T-helper 17 cell (primary cell): ENCODE measurements at places on chromosomes 1 and 21.

- H3K27me3 ChIP-seq: peaks cover 12% of the 10 kb centered on the region
- H3K27ac ChIP-seq: no peak overlapping the region
- H3K4me1 ChIP-seq: no peaks in the 10 kb centered on the region
- H3K4me3 ChIP-seq: no peak overlapping the region
- no peaks in the 10 kb centered on the region for H3K36me3 ChIP-seq
Observed at GRCh38 chr1:192395895-192396294, 79.1 kb downstream of the RGS21 start.

DNA sequence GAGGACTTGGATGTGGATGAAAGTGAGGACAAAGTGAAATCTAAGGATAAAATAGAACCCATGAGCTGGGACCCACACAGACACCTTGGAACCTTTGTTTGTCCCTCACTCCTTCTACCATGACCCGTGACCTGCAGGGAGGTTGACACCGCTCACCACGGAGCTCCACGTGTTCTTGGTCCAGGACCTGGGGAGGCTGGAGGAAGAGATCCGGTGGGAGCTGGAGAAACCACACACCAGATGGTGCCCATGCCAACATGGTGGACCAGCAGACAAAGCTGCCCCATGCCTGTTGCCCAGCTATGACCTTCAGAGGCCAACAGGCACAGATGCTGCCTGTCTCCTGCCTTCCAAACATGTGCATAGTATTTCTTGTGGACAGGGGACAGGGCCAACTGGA lies 721.9 kb downstream of the PTPRU start:
- peaks cover 2% of the 10 kb centered on the region for H3K4me1 ChIP-seq
- peaks cover 52% of the 10 kb centered on the region for H3K27me3 ChIP-seq
- H3K27ac ChIP-seq: no peak overlapping the region
- H3K36me3 ChIP-seq: no peaks in the 10 kb centered on the region

GRCh38 chr1:164805399-164805798 lies 246.4 kb downstream of the PBX1 start:
- H3K36me3 ChIP-seq: no peaks in the 10 kb centered on the region
- no peaks in the 10 kb centered on the region for H3K27me3 ChIP-seq
- no peak for DNase-seq
- H3K4me3 ChIP-seq: no peak overlapping the region
- H3K27ac ChIP-seq: no peak overlapping the region

DNA sequence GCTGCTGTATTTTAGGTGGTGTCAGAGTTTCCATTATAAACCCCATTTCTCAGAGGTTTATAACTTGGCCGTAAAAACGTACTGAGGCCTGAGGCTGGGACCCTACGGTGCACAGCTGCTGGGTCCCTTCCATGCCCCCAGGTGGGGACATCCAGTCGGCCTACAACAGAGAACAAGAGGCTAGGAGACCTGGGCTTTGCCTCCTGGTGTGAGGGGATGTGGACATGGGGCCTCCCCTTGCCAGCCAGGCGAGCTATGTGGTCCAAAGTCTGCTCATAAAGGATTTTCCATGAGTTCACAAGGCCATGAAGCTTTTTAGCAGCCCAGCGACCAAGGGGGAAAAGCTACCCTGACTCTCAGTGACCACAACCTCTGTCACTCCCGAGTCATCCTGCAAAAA lies 261.5 kb upstream of the VAMP3 start:
- no peak overlapping the region for H3K27ac ChIP-seq
- H3K4me3 ChIP-seq: no peak overlapping the region
- no peak for DNase-seq
- no peaks in the 10 kb centered on the region for H3K36me3 ChIP-seq
- H3K27me3 ChIP-seq: peaks cover 30% of the 10 kb centered on the region
- no peaks in the 10 kb centered on the region for H3K4me1 ChIP-seq

DNA sequence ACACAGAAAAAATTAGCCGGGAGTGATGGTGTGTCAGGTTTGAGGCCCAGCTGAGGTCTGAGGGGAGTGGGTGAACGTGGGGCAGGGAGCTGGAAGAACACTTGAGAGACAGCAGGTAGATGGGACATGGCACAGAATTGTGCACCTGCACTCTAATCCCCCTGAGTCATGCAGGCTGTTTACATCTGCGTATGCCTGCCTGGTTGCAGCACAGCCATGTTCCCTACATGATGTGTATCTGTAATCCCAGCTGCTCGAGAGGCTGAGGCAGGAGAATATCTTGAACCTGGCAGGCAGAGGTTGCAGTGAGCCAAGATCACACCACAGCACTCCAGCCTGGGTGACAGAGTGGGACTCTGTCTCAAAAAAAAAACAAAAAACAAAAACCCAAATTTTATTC lies 44.8 kb downstream of the ATP5PO start:
- H3K4me3 ChIP-seq: no peak overlapping the region
- no peaks in the 10 kb centered on the region for H3K36me3 ChIP-seq
- no peak for DNase-seq
- no peak overlapping the region for H3K27ac ChIP-seq
- peaks cover 19% of the 10 kb centered on the region for H3K27me3 ChIP-seq
